Activated naive CD4-positive, alpha-beta T cell treated with anti-CD3 and anti-CD28 coated beads, Interleukin-2, amount 50 U/mL, for 16 hours (primary cell): ENCODE measurements at places on chromosomes 6 and 20.

- no peak for DNase-seq
Observed at GRCh38 chr6:144647971-144648651, 363.0 kb downstream of the UTRN start.

DNA sequence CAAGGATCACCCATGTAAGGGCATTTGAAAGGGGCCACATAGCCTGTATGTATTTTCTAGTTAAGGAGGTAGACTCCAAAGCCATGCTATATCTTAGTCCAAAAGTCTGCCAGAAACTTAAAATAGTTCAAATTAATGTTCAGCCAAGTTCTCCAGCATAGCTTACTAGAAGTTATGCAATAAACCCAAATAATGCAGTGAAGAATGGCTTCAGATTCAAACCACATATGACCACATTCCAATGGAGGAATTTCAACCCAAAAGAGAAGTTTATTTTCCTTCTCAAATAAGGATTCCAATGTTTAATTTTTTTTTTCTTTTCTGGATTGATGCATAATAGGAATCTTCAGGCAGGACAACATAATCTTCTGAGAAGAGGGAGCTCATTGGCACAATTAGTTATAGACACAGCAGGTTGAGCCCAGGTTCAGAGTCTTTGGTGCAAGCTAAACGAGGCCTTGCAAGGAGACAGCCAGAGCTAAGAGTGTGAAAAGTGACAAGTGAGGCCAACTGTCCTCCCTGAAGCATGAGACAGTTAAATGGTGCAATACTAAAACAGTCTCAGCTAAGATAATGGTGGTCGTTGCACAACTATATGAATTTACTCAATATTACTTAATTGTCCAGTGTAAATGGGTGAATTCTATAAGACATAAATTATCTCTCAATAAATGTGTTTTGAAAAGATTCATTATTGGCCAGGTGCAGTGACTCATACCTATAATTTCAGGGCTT is 598.8 kb upstream of the CDH4 start:
- no peak for DNase-seq

GRCh38 chr20:12056839-12057238 is 139.1 kb downstream of the BTBD3 start:
- no peak for DNase-seq

DNA sequence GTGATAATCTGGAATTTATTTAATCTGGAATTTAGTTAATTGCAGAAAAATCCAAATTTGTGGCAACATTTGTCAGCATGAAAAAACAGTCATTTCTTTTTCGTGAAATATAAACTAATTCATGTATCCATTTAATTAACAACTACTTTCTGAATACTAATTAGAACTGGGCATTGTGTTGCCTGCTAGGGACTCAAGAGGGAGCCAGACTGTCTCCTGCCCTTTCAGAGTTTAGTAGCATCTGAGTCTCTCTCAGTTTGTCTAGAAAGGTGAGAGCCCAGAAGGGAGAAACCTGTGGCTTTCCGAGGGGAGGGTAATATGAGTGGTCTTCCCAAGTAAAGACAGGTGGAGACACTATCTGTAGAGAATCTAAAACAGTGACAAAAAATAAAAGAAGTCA is 210.9 kb upstream of the HDDC2 start:
- DNase-seq, result no peak

DNA sequence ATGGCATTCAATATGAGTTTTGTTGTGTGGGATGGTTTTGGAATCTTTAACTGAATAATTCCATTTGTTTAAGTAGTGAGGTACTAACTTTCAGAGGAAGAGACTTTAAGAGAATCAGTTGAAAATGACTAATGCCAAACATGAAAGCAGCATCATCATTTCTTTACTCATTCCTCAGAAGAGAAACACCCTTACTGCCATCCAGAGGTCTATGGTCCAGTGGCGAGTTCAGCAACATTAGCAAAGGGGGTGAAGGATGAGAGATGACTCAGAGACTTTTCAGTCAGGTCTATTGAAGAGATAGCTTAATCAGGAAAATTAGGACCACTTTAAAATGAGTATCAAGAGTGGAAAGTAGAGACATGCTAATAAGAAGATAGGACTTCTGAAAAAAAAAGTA is 118.8 kb downstream of the COL19A1 start:
- DNase-seq, result no peak

DNA sequence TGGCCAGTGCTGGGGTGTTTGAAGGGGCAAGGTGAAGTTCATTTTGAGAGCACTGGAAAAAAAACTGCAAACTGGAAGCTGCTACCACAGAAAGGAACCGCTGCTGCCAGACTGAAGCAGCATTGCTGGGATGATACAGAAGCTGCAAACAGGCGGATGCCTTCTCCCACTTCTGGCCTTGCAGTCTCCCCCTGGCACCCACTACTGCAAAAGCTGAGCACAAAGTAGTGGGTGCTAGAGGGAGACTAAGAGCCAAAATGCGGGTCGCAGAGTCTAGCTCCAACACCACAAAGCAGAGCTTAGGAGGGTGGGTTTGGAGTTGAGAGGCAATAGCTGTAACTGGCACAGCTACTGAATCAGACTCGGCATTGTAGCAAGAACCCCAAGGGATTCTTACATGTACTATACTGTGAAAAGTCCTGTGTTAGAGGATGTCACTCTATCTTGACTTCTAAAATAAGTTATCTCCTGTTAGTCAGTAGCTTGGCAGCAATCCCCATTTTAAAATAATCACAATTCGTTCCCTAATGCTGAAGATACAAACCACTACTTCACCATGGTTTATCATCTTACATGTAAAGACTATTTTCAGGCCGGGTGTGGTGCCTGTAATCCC is 44.0 kb upstream of the COL21A1 start:
- no peak for DNase-seq

DNA sequence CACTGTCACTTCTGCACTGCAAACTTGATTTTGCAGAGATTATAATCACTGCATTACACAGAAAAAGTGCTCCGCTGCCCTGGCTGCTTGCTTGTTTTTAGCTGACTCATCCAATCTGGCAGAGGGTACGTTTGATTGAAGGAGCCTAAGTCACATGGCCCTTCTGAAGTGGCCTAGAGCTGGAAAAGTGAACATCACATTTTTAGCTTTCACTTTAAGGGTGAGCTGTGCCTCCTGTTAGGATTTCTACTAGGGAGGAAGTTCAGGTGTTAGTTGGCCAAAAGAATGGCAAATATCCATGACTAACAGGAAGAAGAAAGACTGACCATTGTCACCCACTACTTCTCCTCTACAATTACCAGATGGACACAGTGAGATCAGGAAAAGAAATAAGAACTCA is 889.1 kb upstream of the MAP3K7 start:
- no peak for DNase-seq

DNA sequence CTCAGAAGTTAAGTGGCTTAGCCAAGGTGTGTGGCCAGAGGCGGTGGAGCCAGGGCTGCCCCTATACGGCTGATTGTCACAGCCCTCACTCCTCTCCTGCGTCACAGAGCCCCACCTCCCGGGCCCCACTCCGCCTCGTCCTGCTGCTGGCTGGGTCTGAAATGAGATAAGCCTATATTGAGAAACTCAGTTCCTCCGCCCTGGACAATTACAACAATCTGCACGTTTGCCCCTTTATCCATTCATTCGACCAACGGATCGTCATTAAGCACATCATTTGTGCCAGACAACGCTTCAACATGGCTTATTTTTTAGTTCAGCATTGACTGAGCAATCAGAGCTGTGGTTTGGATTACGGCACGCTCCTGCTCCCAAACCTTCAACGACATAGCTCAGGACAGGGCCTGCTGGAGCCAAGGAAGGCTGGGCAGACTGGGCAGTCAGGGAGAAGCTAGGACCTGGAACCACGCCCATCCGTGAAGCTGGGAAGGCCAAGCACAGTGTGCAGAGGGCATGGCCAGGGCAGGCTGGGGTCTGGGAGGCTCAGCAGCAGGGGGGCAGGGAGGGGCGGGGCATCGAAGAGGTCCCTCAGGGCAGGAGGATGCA is 16.6 kb upstream of the EZR start:
- DNase-seq, result no peak

DNA sequence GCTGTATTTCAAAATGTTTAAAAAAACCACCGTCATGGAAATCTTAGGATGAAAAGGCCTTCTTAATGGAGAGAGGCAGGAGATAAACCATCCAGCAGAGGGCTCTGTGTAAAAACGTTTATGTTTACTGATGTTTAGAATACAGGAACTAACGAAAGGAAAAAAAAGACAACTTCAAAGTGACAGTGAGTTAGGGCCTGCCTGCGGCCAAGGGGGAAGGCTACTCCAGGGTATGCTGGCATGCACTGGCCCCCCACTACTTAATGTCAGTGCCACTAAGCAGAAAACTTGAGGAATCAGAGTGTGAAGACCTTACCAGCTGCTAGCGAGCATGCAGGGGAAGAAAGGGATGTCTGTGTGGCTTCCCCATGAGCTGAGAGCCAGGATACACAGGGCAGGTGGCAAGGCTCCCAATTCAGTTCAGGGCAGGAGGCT is 47.7 kb downstream of the AKAP7 start:
- no peak for DNase-seq

- DNase-seq, result no peak
Observed at GRCh38 chr6:138253731-138254130, 35.4 kb upstream of the PBOV1 start.

GRCh38 chr6:26305641-26305969 is 59.4 kb upstream of the BTN3A2 start:
- DNase-seq, result no peak

GRCh38 chr6:107418118-107418517 is 41.2 kb downstream of the PDSS2 start:
- no peak for DNase-seq

GRCh38 chr6:26571592-26572296 is 25.0 kb upstream of the ABT1 start:
- peak; percentile 44 for DNase-seq

DNA sequence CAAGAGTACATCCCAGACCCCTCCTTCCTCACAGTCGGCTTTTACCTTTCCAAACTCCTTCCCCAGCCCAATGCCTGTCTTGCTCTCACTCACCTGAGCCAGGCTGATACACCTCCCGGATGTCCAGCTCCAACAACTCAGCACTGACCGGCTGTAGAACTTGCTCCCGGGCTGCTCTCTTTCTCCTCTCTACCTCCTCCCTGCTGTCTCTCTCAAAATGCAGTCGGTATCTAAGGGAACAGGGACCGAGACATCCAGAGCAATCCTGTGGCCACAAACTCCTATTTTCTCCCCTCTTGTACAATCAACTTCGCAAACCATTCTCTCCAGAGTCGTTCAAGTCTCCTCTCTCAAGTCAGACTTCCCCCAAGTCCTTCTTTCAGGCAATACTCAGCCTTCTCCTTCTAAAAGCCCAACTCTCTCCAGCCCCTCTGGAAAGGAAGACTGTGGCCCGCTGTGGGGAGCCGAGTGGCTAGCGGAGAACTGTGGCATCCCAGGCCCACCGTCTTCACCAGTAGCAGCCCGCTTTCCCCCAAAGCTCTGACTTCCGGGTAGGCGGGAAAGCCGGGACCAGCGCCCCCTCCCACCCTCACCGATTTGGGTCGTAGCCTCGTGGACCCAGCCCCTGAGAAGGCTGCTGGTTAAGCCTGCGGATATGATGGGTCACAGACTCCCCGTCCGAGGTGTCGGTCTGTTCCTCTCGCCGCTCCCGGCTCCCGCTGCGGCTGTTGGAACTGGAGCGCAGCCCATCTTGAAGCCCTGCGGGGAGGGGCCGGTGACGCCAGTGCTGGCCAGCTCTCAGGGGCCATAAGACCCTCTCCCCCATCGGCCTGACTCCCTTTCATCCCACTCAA is 1.1 kb downstream of the GNL1 start:
- DNase-seq, result peak; percentile 19

GRCh38 chr6:106746652-106747051 is 117.3 kb downstream of the QRSL1 start:
- DNase-seq, result no peak

GRCh38 chr20:2699775-2700413 is 7.3 kb downstream of the EBF4 start:
- no peak for DNase-seq

- DNase-seq, result no peak
Observed at GRCh38 chr6:163019926-163020325, 292.2 kb downstream of the PACRG start.

GRCh38 chr20:45727044-45727443 is 4.9 kb downstream of the SPINT4 start:
- DNase-seq, result no peak

- DNase-seq, result no peak
Observed at GRCh38 chr6:43716099-43716498, 28.5 kb upstream of the MRPS18A start.

GRCh38 chr6:71248878-71249544 is 39.6 kb upstream of the OGFRL1 start:
- DNase-seq, result no peak
